ENCODE measurements at places on chromosomes 5 and 9. TPM values are rescaled to one million over a fixed set of nuclear protein-coding genes. Genes with fewer than 3 reads are reported as not detected.

Gene ANKRD33B
- total RNA-seq = 4.1 TPM

Gene FOXI1
- not detected for total RNA-seq

Gene AGXT2
- total RNA-seq = not detected

Gene ORM2
- not detected for total RNA-seq

Gene LCN2
- not detected for total RNA-seq

Gene CACFD1
- total RNA-seq = 13.9 TPM

DNA sequence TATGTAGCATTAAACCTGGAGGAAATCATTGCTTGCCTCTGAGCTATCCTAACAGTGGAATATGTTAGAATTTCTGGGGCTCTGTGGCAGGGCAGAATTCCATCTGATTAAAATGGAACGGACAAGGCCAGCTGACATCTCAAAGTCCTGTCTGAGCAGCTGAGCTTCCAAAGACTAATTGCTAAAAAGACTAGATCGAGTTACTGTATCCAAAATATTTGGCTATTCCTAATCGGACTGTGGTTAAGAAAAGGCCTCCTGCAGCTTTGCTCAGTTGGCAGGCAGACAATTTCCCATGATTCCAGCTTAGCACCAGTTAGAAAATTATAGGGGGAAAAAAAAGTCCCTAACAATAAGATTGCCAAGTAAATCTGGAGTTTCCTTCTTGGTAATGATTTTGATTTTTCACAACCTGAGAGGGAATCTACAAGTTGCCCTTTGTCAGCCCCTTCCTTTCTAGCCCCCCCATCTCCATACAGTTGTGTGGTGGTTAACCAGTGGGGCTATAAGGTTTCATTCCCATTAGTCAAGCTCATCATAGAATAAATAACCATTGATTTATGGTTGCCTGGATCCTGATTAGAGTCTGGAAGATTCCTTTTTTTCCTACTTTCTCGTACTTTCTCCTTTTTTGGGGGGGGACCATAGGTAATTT is 26.4 kb downstream of the PTGR1 start:
- DNase-seq = no peak

DNA sequence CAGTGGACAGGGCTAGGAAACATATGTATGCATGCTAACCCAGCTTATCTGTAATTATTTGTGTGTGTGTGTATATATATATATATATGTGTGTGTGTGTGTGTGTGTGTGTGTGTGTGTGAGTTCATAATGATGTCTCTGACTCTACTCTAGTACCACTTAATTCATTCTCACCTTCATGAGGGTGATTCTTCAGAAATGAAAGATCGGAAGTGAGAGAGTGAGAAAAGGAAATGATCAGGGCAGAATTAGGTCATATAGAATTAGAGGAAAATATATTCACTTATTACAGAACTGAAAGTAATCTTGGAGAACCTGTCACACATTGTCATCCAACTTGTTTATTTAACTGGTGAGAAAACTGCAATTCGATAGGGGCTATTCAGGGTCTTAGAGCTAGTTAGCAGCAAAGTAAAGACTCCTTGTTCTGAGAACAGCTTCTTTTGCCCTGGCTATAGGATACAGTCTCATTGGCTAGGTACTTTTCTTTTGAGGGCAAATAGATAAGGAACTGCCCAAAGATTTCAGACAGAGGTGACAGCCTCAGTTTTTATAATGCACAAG is 58.8 kb downstream of the C9orf153 start:
- no peak for DNase-seq

DNA sequence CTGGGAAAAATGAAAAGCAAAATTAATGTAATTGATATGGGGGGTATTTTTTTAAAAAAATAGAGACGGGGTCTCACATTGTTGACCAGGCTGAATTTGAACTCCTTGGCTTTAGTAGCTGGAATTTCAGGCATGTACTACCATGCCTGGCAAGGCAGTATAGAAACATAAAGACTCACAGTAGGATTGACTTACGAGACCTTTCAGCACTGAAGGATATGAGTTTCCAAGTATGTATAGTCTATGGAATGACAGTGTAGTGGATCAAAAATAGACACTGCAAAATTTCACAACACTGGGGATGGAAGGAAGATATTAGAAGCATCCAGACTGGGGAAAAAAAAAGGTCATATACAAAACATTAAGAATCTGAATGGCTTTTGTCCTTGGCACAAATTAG is 6.8 kb downstream of the DCP2 start:
- no peak for DNase-seq

- no peak for DNase-seq
These were observed 5.9 kb upstream of the PRKACG start for GRCh38 chr9:69019808-69020207.

- DNase-seq = no peak
These were observed 108.4 kb upstream of the DHFR start for GRCh38 chr5:80763211-80763610.

- no peak for DNase-seq
These were observed 19.1 kb downstream of the MGAT1 start for GRCh38 chr5:180783340-180784052.

- no peak for DNase-seq
These were observed 47.6 kb upstream of the ELOVL7 start for GRCh38 chr5:60891667-60892066.

- no peak for DNase-seq
These were observed 39.7 kb downstream of the ADGRV1 start for GRCh38 chr5:90598293-90598692.

- DNase-seq = no peak
These were observed 4.5 kb downstream of the PURA start for GRCh38 chr5:140118302-140118936.
